Activated CD4-positive, CD25-positive, alpha-beta regulatory T cell treated with anti-CD3 and anti-CD28 coated beads, Interleukin-2, amount 50 U/mL, for 16 hours (primary cell): ENCODE measurements at places on chromosomes 5 and 9.

DNA sequence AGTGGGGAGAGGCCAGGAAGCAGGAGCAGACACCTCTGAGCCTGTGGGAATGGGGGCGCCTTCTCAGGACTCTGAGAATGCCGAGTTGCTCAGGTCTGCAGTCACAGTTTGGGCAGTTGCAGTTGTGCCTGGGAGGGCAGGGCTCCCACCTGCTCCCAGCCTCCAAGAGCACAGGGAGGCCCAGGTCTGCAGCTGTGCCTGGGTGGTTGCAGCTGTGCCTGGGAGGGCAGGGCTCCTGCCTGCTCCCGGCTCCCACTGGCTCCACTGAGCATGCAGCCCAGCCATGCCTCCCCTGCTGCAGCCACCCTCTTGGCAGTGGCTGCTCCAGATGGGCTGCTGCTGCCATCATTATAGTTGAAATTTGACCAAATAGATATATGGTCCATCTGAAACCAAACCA is 1062.8 kb upstream of the ACO1 start:
- no peak for DNase-seq

DNA sequence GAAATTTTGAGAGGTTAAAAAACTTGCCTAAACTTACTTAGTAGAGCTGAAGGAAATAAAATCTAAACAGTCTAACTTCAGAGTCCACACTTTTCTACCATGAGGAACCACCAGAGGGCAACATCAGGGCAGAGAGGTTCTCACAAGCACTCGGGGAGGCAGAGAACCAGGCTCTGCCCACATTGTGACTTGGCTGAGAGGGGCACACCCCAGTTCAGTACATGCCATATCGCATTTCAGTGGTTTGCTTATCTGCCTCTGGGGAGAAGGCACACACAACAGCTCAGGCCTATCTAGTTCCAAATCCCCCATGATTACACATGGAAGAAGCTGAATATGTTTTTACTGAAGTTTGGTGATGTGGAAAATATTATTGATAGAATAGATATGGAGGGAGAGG is 49.2 kb downstream of the EQTN start:
- DNase-seq: no peak

GRCh38 chr5:27474395-27474794 is 436.0 kb upstream of the CDH9 start:
- DNase-seq: no peak

DNA sequence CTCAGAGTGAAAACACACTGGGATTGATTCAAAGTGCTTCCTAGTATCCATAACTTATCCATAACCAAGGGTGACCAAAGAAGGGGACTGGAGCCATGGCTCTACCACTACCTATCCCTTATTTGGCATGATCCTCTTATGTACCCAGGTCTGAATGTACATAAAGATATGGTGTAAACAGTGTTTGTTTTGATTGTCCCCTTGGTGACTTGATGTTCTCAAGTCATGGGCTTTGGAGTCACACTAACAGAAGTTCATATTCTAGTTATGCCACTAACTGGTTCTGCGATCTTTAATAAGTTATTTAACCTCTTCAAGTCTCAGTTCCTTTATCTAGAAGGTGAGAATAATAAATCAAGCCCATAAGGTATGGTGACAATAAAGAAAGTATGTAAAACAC is 283.4 kb upstream of the PTGER4 start:
- no peak for DNase-seq

DNA sequence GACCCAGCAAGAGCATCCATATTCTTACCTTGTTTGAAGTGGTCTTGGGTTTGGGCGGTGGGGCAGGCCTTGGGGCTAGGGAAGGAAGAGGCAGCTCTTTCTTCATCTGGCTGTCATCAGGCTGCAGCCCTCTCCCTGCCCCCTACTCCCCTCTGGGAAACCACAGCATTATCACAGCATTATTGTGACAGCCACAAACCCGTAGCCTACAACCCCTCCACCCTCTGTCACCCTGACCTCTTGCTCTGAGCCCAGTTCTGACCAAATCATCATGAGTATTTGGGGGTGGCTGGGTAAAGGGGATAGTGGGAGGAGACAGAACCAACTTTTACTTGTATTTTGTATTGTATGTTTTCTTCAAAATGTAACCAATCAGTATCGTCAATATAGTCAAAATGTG is 94.3 kb upstream of the ARRDC3 start:
- DNase-seq: no peak

GRCh38 chr9:127519301-127520166 is 68.2 kb downstream of the LRSAM1 start:
- DNase-seq: no peak

- DNase-seq: no peak
Measured at GRCh38 chr5:168472329-168472728, 13.9 kb upstream of the RARS1 start.

DNA sequence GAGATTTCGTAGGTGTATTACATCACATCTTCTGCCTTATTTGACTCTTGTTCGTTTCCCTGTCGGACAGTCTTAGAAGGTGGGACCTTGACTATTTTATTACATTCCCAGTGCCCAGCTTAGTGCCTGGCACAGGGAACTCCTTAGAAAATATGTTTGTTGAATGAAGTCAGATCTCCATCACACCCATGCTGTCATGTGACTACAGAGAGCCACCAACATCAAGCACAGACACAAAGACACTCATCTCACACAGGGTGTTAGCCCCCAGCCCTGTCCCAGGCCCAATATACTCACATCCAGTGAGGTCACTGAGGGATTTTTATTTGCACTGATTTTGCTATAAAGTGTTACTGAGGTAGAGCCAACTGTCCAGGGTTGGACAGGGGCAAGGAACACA is 692 bp upstream of the SRA1 start:
- no peak for DNase-seq

DNA sequence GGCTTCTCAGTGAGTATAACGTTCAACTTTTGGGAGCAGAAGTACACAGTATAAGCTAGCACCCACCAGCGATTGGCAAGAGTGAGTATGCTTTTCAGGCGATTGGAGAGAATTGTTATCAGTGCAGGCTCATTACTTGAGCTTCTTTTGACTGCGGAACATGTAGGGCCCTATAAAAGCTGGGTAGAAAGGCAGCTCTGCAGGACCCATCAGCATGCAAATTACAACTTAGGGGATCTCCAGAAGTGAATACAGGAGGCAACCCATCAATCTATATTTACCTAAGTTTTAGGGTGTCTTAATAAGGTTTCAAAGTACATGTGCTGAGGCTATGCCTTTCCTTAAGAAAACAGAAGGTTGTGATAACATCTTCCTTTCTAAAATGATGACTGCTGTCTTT is 225.0 kb downstream of the MLLT3 start:
- no peak for DNase-seq

DNA sequence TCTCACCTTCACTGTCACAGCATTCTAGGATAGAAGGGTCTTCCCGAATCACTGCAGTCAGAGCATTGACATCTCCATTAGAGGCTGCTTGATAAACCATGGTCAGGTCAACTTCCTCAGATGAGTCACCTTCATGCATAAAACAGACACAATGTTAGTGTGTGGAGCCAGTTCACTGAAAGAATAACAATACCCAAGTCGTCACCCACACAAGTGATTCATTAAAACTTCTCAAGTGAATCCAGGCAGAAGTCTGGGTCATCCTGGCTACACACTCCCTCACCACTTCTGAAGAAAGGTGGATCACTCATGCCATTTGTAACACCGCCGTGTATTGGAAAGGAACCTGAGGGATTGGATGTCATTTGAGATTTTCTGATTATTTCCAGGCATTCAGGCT is 49.6 kb downstream of the ANKRD55 start:
- DNase-seq: no peak

DNA sequence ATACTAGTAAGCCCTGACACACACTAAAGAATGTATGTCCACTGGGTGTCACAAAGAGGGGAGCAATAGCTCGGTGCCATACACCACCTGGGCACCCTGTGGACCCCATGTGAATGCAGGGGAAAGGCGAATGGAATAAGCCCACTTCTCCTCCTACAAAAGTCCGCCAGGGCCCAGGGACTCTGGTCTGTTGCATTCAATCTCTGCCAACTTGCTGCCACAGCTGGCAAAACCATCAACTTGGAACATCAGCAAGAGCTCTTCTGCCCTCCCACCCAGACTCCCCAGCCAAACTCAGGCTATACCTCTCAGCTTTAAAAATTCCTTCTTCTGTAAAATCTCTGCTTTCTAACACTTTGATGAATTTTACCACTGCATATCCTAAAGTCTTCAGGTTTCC is 54.5 kb downstream of the PFDN1 start:
- no peak for DNase-seq

DNA sequence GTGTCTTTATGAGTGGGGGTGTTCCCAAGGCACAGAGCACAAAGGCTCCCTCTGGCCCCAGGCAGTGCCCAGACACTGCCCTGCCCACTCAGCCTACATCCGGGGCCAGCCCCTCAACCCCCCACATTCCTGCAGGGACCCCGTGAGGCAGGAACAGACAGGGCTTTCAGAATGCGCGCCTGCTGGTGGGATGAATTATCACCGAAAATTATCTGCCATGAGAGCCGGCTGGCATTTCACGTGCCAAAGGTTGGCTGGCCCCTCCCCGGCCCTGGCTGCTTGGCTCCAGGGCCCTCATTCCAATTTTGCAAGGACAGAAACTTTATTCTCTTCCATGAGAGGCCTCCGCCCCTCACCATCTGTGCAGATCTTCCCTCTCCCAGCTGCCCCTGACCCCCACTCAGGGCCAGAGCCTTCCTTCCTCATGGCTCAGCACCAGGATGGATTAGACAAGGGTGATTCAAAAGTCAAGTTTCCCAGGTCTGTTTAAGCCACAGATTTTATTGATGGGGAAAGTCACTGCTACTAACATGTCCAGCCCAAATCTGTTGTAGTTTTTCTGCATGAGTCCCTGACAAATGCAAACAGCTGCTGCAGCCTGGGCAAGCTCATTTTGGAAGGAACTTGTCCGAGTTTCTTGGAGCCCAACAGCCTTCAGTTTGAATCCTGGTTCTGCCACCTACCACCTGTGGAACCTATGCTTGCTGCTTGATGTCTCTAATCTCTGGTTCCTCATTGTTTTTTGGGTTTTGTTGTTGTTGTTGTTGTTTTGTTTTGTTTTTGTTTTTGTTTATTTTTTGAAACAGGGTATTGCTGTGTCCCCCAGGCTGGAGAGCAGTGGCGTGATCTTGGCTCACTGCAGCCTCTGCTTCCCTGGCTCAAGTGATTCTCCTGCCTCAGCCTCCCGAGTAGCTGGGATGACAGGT is 32.3 kb upstream of the WDR38 start:
- DNase-seq: no peak
